ENCODE measurements at places on chromosomes 7 and 10.
A peak's percentile ranks its signal among the peaks of the same experiment; 100 is the strongest.

GRCh38 chr7:151115121-151115835 is 29.0 kb downstream of the AGAP3 start:
- DNase-seq: no peak

DNA sequence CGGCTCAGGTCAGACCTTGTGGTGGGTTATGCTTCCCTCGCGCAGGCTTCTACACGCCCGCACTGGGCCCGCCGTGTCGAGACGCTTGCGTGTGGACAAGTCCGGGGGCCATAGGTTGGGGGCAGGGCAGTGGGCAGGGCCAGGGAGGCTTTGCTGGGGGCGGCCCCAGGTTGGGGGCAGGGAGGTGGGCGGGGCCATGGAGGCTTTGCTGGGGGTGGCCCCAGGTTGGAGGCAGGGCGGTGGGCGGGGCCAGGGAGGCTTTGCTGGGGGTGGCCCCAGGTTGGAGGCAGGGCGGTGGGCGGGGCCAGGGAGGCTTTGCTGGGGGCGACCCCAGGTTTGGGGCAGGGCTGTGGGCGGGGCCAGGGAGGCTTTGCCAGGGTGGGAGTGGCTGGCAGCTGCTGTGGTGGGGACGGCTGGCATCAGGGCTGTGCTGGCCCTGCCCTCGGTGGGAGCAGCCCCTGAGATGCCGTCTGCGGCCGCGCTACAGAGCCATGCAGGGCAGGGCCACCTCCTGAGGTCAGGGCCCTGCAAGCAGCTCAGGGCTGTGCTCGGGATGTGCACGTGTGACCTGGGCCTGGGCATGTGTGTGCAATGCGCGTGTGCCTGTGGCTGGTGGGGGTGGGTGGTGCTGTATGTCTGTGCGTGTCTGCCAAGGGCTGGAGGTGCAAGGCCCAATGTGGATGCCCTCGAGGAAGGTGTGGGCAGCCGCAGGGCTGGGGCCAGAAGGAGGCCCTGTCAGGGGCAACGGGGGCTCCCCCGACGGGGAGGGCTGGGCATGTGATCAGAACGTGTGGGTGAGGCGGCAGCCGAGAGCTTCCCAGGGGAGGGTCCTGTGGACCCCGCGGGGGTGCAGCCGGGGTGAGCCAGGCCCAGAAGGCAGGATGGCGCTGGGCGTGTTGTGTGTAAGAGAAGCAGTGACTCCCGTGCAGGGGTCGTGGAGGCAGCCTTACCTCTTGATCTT is 72.5 kb upstream of the NKX6-2 start:
- DNase-seq: no peak

GRCh38 chr7:142357953-142358520 is 100.2 kb upstream of the PRSS58 start:
- DNase-seq: no peak

DNA sequence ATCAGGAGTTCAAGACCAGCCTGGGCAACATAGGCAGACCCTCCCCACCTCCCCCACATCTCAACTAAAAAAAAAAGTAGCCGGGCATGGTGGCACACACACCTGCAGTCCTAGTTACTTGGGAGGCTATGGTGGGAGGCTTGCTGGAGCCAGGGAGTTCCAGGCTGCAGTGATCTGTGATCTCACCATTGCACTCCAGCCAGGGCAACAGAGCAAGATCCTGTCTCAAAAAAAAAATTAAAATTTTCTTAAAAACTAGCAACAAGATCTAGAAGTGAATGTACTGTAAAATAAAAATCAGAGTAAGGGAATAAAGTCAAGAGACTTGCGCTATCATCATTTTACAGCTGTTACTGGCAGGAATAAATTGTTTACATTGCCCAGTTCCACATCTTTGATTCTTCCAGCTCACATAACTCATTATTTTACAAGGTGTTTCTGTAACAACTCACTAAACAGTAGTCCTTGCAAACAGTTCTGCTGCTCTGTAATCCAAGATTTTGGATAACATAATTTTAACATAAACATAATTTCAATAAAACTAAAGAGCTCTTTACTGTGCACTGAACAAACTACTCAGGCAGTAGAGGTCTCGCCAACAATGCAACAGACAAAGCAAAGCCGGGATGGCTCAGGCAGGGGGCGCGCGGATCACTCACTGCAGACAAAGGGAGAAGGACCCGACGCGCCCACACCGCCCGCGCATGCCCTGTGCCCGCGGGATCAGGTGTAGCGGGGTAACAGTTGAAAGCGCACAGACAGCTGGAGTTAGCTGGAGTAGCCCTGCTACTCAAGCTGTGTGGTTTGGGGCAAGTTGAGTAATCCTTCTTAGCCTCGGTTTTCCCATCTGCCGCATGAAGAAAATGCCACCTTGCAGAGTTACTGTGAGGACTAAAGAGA is 73.3 kb upstream of the NFE2L3 start:
- peak; percentile 46 for DNase-seq

GRCh38 chr10:132867801-132868644 is 74.3 kb downstream of the CFAP46 start:
- no peak for DNase-seq

DNA sequence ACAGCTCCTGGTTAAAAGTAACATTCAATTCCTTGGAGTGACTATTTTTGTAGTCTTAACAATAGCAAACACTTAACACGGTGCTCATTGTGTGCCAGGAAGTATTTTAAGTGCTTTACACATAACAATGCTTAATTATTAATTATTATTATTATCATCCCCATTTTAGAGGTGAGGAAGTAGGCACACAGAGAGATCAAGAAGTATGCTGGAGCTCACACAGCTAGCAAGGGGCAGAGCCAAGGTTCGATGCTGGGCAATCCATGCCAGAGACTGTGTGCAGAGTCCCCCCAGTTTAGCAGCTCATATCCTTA is 48.2 kb upstream of the SMNDC1 start:
- DNase-seq: no peak

- no peak for DNase-seq
Observed at GRCh38 chr10:111204838-111205237, 128.0 kb downstream of the ADRA2A start.

GRCh38 chr7:26188206-26188956 is 12.2 kb downstream of the HNRNPA2B1 start:
- no peak for DNase-seq

DNA sequence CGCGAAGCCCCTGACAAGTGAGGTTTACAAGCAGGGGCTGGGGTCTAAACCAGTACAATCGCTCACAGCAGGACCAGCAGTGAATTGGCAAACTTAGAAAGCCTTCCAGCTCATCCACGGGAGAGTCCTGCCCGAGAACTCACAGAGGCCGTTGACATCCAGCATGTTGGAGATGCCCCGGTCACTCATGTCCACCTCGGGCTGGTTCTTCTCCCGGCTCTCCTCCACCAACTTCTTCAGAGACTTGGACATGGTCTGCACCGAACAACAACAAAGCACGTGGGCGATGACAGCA is 447 bp downstream of the RSU1 start:
- no peak for DNase-seq

GRCh38 chr7:29922921-29923700 is 66.5 kb downstream of the SCRN1 start:
- DNase-seq: no peak

DNA sequence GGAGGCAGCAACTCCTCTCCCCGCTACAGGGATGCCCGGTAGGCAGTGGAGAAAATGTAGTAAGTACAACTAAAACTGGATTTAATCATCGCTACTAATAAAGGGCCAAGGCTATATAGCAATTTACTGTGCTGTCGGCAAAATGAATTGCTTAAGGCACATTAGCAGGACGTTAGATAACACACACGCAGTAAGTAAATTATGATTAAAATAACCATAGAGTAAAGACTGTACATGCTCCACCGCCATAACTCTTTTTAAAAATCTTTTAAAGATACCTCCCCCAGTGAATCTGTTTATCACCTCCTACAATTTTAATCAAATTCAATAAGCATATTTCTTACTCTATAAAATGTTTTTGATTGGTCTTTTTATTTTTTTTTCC is 371.4 kb upstream of the MGMT start:
- DNase-seq: no peak

- DNase-seq: no peak
Observed at GRCh38 chr10:23362069-23362830, 17.7 kb upstream of the C10orf67 start.

DNA sequence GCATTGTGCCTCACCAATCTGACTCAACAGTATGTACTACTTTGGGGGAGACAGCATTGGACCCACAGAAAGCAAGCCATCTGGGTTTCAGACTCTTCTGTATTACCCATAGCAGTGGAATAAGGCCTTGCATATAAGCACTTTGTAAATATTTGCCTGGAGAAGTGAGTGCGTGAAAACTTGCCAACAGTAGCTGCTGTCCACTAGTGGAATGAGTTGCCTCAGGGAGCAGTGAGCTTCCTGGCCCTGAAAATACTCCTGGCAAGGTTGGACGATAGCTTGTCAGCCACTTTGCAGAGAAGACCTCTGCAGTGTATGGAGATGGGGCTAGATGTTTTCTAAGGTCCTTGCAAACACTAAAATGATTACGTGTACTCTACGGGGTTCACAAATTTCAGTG is 21.6 kb downstream of the GARS1 start:
- no peak for DNase-seq

DNA sequence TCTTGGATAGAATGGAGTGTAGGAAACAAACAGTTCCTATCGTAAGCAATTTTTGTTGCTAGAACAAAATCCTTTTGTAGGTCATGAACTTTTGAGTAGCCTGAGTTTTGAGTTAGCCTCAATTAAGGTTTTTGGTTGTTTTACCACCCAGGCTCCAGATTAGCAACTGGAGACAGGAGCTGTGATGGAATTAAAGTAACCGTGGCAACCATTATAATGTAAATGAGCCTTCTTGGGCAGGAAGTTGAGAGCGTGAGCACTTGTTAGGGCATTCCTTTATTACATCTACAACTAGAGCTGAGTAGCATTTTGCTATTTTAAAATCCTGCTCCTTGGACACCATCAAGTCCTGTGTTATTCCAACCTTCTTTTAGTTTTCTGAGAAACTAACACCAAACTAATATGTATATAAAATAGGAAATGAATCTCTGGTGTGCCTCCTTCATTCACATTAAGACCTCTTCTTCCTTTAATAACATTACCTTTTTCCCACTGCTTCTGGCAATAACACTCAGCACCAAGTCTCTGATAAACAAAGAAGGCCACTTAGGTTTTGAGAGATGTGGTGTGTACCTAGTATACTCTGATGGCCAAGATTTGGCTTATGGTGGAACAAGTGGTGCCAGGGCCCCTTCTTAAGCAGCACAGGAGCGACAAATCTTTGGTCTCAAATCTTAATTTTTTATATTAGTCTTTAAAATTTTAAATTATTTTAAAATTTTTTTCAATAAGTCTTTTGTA is 34.0 kb downstream of the AHCYL2 start:
- DNase-seq: peak; percentile 1

DNA sequence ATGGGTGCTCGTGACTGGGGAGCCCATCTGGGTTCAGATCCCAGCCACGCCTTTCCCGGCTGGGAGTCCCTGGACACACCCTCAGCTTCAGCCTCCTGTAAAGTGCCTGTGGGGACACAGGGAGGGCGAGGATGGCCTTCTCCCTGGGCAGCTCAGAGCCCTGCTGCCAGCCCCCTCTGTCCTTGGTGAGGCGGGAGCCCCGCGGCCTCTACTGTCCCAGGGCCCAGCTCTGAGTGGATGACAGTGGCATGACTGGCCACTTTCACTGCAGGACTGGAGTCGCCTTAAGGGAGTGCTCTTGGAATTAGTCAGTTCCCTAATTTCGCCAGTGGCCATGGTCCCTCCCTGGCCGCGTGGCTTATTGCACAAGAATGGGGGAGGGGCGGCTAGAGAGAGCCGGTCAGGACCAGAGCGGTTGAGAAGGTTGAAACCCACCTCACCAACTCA is 4.6 kb downstream of the BRI3 start:
- no peak for DNase-seq

- no peak for DNase-seq
Observed at GRCh38 chr10:105183536-105183935, 542.4 kb downstream of the SORCS3 start.

GRCh38 chr7:129610709-129611245 is 743 bp upstream of the NRF1 start:
- DNase-seq: no peak

GRCh38 chr10:123479640-123480039 is 186.5 kb upstream of the GPR26 start:
- no peak for DNase-seq

GRCh38 chr7:27174874-27175625 is 930 bp upstream of the HOXA10 start:
- DNase-seq: no peak

GRCh38 chr7:70052691-70053090 is 454.4 kb downstream of the AUTS2 start:
- no peak for DNase-seq

DNA sequence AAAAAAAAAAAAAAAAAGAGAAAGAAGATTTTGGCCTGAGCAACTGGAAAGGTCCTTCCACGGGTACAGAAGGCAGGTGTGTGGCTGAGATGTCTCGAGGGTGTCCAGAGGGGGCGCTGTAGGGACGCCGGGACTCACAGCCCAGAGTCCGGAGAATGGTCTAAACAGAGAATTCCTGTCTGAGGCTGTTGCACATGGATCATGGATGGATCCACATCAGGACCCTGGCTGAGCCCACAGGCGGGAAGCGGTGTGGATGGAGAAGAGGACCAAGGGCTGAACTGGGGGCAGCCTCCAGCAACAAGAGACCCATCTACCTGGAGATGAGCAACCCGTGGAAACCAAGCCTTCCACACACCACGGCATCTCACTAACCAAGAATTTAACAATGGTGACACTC is 55.0 kb downstream of the PKD1L1 start:
- DNase-seq: no peak

- DNase-seq: no peak
Observed at GRCh38 chr10:58030208-58030607, 237.5 kb downstream of the IPMK start.

DNA sequence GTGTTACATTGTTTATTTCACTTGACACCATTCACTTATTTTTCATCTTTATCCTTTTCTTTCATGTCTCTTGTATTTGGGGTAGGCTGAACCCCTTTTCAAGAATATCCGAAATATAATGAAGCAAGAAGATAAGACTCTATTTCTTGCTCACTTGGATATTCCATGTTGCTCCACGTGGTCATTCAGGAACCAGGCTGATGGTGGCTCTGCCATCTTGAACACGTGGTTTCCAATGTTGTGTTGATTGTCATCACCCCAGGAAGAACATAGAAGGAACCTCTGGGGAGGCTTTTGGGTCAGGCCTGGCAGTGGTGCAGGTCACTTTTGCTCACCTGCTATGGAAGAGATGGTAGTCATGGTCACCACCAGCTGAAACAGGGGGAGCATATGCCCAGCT is 9.3 kb upstream of the GALNTL5 start:
- DNase-seq: no peak

DNA sequence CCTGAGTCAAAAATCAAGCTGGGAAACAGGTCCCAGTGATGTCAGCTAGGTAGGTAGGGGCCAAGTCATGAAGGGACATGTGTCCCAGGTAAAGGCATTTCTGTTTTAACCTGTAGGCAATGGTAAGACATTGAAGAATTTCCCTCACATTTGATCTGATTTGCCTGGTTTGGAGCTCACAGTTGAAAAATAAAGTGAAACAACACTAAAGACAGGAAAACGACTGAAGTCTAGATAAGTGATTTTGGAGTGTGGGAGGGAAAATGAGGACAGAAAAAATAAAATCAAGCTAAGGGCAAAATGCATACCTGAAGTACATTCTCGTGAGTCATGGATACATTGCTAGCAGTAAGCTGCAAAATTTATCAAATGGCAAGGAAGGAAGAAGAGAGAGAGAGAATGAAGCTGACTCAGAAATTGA is 169.9 kb downstream of the SKIDA1 start:
- DNase-seq: no peak

- no peak for DNase-seq
Observed at GRCh38 chr7:27339478-27339877, 96.9 kb downstream of the EVX1 start.
